Right lung (tissue), 10 donors: ENCODE measurements at places on chromosomes 4 and X.

DNA sequence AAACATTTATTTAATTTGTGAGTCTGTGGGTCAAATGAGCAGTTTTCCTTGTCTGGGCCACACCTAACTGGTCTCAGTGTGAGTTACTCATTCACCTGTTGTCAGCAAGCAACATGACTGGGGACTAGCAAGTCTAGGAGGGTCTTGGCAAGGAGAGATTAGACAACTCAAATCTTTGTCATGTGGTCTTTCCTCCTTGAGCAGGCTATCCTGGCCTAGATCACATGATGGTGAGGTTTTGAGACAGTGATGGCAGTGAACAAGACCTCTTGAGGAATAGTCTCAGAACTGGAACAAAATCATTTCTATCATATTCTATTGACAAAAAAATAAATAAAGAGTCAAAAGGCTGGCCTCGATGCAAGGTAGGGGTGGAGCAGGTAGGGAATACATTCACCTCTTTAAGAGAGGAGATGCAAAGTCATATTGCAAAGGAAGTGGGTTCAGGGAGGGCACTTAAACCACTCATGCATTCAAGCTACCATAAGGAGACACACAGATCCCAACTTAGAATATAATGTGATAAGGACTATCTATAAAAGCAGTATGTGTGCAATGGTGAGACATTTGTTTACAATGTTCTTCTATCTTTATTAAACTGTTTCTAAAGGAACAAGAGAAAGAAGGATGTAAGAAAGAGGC lies 135.7 kb downstream of the ZNF330 start:
- DNase-seq = no peak

- DNase-seq = no peak
Measured at GRCh38 chrX:623599-624315, 6.8 kb upstream of the SHOX start.

GRCh38 chr4:108172753-108173598 lies 4.2 kb upstream of the LEF1 start:
- DNase-seq = peak; percentile 85

DNA sequence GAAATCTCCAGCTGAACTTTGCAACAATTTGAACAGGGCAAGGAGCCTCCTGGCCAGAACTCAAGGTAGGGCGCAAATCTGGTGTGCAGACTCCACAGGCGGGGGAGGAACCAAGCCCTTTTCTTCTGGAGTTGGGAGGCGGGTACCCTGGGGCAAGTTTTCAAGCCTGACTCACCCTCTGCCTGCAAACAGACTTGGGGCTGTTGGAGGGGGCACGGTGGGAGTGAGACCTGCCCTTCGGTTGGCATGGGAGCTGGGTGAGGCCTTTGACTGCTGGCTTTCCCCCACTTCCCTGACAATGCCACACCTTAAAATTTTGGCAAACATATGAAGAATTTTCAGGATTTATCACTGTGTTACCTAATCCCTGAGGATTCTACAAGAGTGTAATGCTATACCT lies 709.8 kb upstream of the DIAPH2 start:
- no peak for DNase-seq

GRCh38 chrX:2340991-2341390 lies 159.8 kb downstream of the DHRSX start:
- no peak for DNase-seq

- DNase-seq = no peak
Measured at GRCh38 chrX:154597221-154597620, 12.3 kb downstream of the CTAG1A start.

GRCh38 chr4:113872426-113873260 lies 106.8 kb downstream of the ARSJ start:
- no peak for DNase-seq

DNA sequence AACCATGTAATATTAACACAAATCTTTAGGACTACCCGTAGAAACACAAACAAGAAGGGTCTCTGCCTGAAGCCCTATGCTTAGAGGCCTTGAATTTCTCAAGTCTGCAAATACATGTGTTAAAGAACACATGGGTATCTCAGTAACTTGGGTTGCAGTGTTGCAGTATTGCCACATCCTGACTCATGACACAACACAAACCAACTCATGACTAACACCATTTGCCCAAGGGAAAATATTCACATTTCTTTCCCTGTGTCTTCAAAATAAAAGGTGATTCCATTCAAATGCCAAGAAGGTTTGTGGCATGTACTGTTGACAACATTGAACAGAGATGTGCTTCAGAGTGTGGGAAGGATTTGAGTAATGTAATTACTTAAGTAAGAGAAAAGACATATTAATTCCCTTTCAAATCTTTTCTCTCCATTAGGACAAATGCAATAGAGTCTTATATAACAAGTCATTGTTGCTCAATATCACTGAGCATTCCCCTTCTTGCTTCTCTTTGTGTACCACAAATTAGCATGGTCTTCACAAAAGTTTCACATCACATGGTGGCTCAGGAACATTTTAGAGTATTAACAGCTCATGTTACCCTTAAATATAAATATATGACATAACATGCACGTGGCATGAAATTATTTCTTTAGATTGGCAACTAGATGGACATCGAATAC lies 487.1 kb downstream of the STPG2 start:
- no peak for DNase-seq

DNA sequence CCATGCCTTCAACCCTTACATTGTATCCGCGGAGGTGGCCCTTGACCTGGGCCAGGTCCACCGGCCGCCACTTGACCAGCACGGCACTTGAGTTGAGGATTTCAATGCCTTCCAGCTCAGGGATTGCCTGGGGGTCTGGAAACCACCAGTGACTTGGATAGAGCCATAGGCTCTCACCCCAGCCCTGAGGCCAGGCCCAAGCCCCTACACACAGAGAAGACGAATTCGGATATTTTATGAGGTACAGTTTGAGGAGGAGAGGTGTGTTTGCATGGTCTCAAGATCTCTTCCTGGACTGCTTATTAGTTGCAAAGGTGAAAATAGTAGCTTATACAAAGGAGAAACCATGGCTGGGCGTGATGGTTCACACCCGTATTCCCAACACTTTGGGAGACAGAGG lies 20.3 kb downstream of the L1CAM start:
- DNase-seq = no peak

DNA sequence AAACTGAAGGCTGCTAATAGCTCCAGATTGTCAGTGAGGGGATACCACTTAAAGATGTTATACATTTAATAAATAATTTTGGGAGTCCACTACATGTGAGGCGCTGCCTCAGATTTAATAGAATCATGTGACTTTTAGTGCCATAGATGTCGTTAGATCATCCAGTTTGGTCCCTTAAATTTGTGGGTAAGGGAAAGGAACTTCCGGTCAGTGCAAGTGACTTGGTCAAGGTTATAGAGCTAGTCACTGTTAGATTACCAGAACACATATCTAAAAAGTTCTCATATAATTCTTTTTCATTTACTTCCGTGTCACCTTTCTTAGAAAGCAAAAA lies 529 bp upstream of the UBA6 start:
- DNase-seq = no peak

- no peak for DNase-seq
Measured at GRCh38 chr4:71377561-71377960, 38.7 kb downstream of the SLC4A4 start.

GRCh38 chrX:121581885-121582284 lies 534.5 kb downstream of the GLUD2 start:
- DNase-seq = no peak

DNA sequence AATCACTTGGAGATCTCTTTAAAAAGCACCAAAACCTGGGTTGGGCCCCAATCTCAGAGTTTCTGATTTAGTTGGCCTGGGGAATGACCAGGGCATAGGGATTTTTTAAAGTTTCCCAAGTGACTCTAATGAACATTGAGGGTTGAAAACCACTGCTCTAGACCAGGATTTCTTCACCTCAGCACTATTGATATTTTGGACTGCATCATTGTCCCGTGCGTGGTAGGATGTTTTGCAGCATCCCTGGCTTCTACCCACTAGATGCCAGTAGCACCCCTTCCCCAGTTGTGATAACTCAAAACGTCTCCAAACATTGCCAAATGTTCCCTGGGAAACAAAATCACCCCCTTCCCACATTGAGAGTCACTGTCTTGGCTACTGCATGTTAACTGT lies 61.8 kb downstream of the ATXN3L start:
- no peak for DNase-seq

DNA sequence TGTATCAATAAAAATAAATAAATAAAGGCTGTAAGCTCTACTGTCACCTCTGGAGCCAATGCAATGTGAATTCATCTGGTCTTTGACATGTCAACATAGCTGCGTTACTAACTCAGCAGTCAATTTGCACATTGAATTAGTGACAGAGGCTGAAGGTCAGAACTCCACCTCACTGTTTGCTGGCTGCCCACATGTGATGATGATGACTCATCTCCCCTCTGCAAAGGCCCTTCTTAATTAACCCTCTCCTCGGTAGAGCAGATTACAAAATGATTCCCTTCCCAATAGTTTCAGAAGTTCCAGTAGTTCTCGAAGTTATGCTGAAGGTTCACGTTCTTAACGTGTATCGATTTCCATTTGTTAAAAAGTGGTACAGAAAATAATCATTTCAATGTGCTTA lies 1626.0 kb upstream of the TENM3 start:
- no peak for DNase-seq

DNA sequence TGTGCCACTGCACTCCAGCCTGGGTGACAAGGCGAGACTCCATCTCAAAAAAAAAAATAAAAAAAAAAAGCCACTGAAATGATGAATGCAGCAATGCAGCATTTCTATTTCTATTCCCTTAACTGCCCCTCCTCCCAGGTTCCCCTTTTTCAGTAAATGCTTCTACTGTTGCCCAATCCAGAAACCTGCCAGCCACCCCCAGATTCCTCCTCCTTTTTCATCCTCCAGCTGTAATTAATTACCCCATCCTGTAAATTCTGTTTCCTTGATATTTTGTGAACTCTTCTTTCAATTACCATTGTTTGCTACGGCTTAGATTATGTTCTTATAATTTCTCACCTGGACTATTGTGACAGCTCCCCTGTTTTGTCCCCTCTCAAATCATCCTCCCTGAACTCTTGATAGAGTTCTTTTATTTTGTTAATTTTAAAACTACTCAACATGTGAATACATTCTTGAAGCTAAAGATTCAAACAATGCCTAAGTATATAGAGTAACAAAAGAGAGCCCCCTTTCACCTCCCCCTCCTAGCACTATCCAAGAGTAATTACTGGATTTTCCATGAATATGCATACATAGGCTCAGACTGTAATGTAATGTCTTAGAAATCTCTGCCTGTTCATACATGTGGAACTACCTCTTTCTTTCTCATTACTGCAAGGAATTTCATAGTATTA lies 140.6 kb upstream of the GPC4 start:
- DNase-seq = no peak

GRCh38 chrX:20204351-20204750 lies 62.4 kb downstream of the RPS6KA3 start:
- no peak for DNase-seq

DNA sequence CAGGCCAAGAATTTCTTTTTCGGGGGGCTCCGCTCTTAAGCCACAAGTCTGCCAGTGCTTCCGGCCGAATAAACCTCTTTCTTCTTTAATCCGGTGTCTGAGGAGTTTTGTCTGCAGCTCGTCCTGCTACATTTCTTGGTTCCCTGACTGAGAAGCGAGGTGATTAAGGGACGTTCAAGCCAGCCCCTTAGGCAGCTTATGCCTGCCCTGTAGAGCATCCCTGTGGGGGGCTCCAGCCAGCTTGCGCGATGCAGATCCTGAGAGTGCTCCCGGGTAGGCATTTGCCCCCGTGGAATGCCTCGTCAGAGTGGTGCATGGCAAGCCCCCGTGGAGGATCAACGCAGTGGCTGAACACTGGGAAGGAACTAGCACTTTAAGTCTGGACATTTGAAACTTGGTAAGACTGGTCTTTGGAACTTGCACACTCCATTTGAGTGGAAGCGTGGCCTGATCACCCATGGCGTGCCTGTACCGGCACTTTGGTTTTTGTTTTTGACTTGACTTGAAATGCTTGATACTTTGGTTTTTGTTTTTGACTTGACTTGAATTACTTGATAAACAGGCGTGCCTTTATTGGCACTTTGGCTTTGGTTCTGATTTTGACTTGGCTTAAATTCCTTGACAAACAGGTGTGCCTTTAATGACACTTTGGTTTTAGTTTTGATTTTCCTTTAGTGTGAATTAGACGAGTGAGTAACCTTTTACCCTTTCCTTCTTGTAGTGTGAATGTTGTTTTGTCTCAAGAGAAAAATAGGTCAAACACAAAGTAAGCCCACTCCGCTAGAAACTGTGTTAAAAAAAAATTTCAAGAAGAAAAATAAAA lies 6.1 kb downstream of the ACOX3 start:
- DNase-seq = no peak

- DNase-seq = no peak
Measured at GRCh38 chr4:77446601-77447000, 159.0 kb upstream of the CXCL13 start.

GRCh38 chr4:66927937-66928336 lies 617.4 kb downstream of the CENPC start:
- DNase-seq = peak; percentile 1

- DNase-seq = no peak
Measured at GRCh38 chr4:109214622-109215301, 87.7 kb downstream of the COL25A1 start.

DNA sequence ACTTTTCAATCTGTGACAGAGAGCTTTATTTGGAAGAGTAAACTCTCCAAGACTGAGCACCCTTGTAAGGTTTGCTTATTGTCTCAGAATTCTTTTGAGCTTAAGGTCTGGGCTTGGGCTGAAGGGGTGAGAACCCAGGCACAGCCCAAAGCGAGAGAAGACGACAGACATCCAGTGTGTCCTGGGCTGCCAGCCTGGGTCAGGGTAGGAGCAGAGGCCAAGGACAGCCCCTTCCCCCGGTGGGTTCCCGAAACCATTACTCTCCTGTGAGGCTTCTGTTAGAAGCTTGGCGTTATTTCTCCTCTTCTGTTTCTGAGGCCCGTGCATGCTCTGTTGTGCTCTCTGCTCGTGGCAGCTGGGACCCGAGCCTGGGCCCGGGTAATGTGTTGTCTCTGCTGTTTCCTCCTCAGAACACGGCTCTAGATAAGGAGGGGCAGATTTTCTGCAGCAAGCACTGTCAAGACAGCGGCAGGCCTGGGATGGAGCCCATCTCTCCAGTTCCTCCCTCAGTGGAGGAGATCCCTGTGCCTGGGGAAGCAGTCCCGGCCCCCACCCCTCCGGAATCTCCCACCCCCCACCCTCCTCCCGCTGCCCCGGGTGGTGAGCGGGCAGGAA lies 177.5 kb downstream of the DCLK2 start:
- DNase-seq = no peak

DNA sequence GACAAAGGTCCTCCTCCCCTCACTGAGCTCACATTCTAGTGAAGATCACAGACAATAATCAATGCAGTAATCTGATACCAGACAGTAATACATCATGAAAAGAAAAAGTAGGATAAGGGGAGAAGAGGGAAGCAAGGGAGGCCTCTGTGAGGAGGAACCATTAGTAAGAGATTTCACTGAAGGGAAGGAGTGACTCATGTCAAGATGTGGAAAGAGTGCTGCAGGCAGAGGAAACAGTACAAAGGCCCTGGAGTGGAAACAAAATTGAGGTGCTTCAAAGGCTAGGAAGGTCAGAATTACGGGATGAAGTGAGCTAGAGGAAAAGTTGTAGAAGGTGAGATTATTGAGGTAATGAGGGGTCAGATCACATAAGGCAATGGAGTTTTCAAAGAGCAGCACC lies 38.1 kb downstream of the LAMTOR3 start:
- no peak for DNase-seq

GRCh38 chr4:74444891-74445642 lies at the start of gene AREG:
Gene AREG, plus strand, starts transcription at chr4:74445136. Its CDS starts 210 bp downstream, at chr4:74445346.
- peak; percentile 40 for DNase-seq
